ENCODE measurements at places on chromosomes 2 and 18. TPM values are rescaled to one million over a fixed set of nuclear protein-coding genes. Genes with fewer than 3 reads are reported as not detected.

Gene REG3A
- not detected for total RNA-seq

Gene SP140L
- total RNA-seq, result 2.2 TPM

Gene AMER3
- not detected for total RNA-seq

Gene MRPL44
- 40.6 TPM for total RNA-seq

Gene CCNYL1
- 5.0 TPM for total RNA-seq

Gene XRCC5
- 137 TPM for total RNA-seq

Gene ZAP70
- total RNA-seq, result not detected

Gene MDH1B
- 0.36 TPM for total RNA-seq

Gene SCYGR1
- not detected for total RNA-seq

DNA sequence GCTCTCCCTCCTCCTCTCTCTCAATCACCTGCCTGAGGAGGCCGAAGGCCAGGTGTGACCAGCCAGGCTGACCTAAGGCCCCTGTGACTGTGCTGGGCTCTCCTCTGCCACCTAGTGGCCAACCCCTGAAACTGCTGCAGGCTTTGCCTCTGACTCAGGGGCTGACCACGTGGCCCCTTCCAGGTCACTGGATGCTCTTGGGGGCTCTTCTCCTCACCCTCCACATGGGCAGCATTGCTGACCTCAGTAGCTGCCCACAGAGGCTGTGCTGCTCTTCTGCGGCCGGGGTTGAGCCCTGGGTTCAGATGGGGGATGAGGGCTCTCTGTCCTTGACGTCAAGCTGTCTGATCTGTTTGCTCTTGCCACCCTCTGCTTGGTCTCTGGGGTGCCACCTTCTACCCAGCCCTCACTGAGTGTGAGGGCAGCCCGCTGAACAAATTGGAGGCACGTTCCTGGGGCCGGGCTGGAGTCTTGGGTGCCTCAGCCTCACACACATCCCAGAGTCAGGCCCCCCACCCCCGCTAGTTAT, 122.7 kb downstream of the TWIST2 start:
- DNase-seq, result peak; percentile 37
- no peaks in the 10 kb centered on the region for H3K36me3 ChIP-seq
- H3K27me3 ChIP-seq, result peaks cover 4% of the 10 kb centered on the region
- no peaks in the 10 kb centered on the region for H3K4me1 ChIP-seq

GRCh38 chr18:54616220-54616848, 25.3 kb downstream of the DYNAP start:
- no peak overlapping the region for H3K4me3 ChIP-seq
- no peak overlapping the region for H3K27ac ChIP-seq
- no peaks in the 10 kb centered on the region for H3K27me3 ChIP-seq

DNA sequence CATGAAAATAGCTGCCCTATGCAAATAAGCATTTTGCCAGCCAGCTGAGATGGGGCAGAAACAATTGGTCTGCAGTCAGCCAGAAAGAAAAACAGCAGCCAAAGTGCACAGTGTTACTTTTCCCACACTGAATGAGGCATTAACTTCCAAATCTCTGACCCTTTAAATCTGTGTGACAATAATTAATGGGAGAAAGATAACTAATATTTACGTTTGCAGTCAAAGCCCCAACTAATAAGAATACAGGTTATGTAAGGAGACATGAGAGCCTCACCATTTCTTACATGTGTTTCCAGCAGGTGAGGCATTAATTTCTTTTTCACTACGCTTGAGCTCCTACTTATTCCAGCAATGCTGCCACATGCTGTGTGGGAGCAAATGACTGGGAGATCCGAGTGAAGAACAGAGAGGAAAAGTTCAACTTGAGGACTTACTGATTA, 339.0 kb downstream of the SATB2 start:
- no peaks in the 10 kb centered on the region for H3K4me1 ChIP-seq
- no peaks in the 10 kb centered on the region for H3K27me3 ChIP-seq
- DNase-seq, result no peak
- no peak overlapping the region for H3K27ac ChIP-seq
- H3K36me3 ChIP-seq, result no peaks in the 10 kb centered on the region
- no peak overlapping the region for H3K4me3 ChIP-seq

GRCh38 chr2:28802975-28803429, 7.6 kb upstream of the SPDYA start:
- no peaks in the 10 kb centered on the region for H3K27me3 ChIP-seq
- no peak overlapping the region for H3K4me3 ChIP-seq
- peaks cover 5% of the 10 kb centered on the region for H3K4me1 ChIP-seq

- no peaks in the 10 kb centered on the region for H3K36me3 ChIP-seq
- no peak for DNase-seq
- peak overlapping the region; percentile 56 for H3K27ac ChIP-seq
- H3K4me1 ChIP-seq, result peaks cover 47% of the 10 kb centered on the region
- no peak overlapping the region for H3K4me3 ChIP-seq
Measured at GRCh38 chr18:55432307-55433040, 155.5 kb downstream of the TCF4 start.

DNA sequence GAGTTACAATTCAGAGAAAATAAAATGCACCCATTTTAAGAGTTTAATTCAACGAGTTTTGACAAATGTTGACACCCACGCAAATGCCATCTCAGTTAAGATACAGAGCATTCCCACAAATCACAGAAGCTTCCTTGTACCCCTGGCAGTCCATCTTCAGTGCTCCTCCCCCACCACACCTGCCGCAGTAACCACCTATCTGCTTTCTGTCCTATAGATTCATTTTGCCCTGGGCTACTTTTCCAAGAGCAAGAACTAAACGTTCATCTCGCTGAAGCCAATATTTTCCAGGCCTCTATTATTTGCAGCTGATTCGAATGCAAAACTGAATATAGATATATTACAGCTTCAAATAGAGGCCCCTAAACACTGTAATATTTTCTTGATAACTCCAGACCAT, 13.4 kb upstream of the HPCAL1 start:
- no peak overlapping the region for H3K27ac ChIP-seq
- H3K27me3 ChIP-seq, result no peaks in the 10 kb centered on the region
- no peak for DNase-seq
- peaks cover 10% of the 10 kb centered on the region for H3K4me1 ChIP-seq

GRCh38 chr2:110673201-110673600, 4.7 kb downstream of the BUB1 start:
- no peak overlapping the region for H3K4me3 ChIP-seq
- H3K36me3 ChIP-seq, result no peaks in the 10 kb centered on the region
- H3K27ac ChIP-seq, result no peak overlapping the region
- H3K27me3 ChIP-seq, result no peaks in the 10 kb centered on the region

GRCh38 chr2:80007777-80008503, 296.6 kb downstream of the LRRTM1 start:
- no peak overlapping the region for H3K4me3 ChIP-seq
- H3K27me3 ChIP-seq, result no peaks in the 10 kb centered on the region
- no peak overlapping the region for H3K27ac ChIP-seq

GRCh38 chr2:219596954-219597551, 604 bp upstream of the STK11IP start:
- no peaks in the 10 kb centered on the region for H3K27me3 ChIP-seq
- DNase-seq, result no peak
- peak overlapping the region; percentile 95 for H3K27ac ChIP-seq
- H3K4me1 ChIP-seq, result peaks cover 12% of the 10 kb centered on the region

GRCh38 chr2:227853204-227853629, 18.2 kb upstream of the DAW1 start:
- no peaks in the 10 kb centered on the region for H3K27me3 ChIP-seq
- H3K4me3 ChIP-seq, result no peak overlapping the region
- H3K4me1 ChIP-seq, result no peaks in the 10 kb centered on the region
- H3K27ac ChIP-seq, result no peak overlapping the region
- no peak for DNase-seq
- H3K36me3 ChIP-seq, result no peaks in the 10 kb centered on the region

GRCh38 chr2:114488841-114489530, 46.5 kb downstream of the DPP10 start:
- no peak for DNase-seq
- H3K4me3 ChIP-seq, result no peak overlapping the region
- no peaks in the 10 kb centered on the region for H3K27me3 ChIP-seq
- H3K27ac ChIP-seq, result no peak overlapping the region
- no peaks in the 10 kb centered on the region for H3K36me3 ChIP-seq
- no peaks in the 10 kb centered on the region for H3K4me1 ChIP-seq

DNA sequence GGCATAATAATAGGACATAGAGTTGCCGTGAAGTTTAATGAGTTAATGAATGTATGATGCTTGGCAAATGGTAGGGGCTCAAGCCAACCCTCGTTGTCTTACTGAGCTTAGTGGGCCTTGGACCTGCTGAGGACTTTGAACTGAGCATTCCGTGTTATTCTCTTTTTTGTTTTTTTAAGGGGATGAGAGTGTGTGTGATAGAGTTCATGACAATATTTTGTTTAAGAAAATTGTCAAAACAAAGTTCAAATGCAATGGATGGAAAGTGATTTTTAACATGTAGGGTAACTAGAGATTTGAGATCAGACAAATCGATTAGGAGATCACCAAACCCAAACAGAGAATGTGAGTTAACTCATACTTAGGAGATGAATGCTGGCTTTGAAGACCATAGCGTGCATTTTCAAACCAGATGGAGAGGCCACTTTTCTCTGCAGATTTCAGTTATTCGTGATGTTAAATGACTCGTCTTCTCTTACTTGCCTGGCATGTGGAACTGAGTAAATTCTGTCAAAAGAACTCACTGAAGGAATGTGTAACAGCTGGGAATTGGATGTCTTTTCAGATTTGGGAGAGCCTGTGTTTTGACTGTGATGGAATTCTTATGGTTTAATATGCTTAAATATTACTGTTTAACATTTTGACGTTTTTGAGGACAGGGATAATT, 88.7 kb downstream of the NEDD4L start:
- no peaks in the 10 kb centered on the region for H3K27me3 ChIP-seq
- no peaks in the 10 kb centered on the region for H3K36me3 ChIP-seq
- no peak overlapping the region for H3K27ac ChIP-seq
- no peaks in the 10 kb centered on the region for H3K4me1 ChIP-seq
- H3K4me3 ChIP-seq, result no peak overlapping the region
- DNase-seq, result no peak

GRCh38 chr2:210814251-210815025, 258.0 kb downstream of the CPS1 start:
- DNase-seq, result no peak
- H3K4me3 ChIP-seq, result no peak overlapping the region
- H3K4me1 ChIP-seq, result no peaks in the 10 kb centered on the region
- H3K27me3 ChIP-seq, result no peaks in the 10 kb centered on the region
- H3K36me3 ChIP-seq, result no peaks in the 10 kb centered on the region

GRCh38 chr2:62202019-62202722, 6.3 kb downstream of the B3GNT2 start:
- no peak overlapping the region for H3K4me3 ChIP-seq
- H3K4me1 ChIP-seq, result peaks cover 22% of the 10 kb centered on the region
- no peak overlapping the region for H3K27ac ChIP-seq

DNA sequence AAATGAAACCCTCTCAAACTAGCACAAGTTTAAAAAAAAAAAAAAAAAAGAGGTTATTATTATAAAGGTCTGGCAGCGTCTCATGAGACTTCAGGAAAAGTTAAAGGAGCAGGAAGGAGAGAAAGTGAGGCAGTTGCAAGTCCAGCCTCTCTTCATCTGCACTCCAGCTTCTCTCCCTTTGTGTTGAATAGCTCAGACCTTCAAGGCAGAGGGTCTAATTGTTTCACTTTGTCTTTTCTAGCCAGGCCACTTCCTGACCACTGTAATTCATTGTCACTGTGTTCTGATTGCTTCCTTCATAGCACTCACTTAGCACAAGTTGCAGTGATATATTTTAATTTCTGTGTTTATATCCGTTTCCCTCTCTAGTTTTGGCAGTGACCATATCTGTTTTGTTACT, 99.9 kb downstream of the SPATS2L start:
- H3K36me3 ChIP-seq, result no peaks in the 10 kb centered on the region
- peaks cover 36% of the 10 kb centered on the region for H3K4me1 ChIP-seq
- H3K27ac ChIP-seq, result no peak overlapping the region
- no peak overlapping the region for H3K4me3 ChIP-seq
- no peaks in the 10 kb centered on the region for H3K27me3 ChIP-seq
- no peak for DNase-seq

DNA sequence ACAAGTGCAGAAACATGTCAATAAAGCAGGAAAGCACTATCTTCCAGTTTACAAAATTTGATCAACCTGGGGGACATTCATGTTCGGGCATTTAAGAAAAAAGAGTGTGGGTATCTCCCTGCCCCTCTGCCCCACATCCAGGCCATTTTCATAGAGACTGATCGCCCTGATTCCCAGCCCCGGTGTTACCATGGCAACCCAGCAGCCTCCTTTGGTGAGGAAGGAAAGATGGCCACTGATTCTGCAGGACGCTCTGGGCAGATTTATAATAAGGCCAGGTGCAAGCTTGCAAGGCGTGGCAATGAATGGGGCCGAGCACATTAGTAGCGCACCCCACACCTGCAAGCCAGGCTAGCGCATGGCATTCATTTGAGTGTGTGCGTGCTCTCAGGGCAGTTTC, 36.7 kb upstream of the ARL4C start:
- no peaks in the 10 kb centered on the region for H3K27me3 ChIP-seq
- H3K4me3 ChIP-seq, result no peak overlapping the region
- H3K27ac ChIP-seq, result no peak overlapping the region
- no peaks in the 10 kb centered on the region for H3K36me3 ChIP-seq

DNA sequence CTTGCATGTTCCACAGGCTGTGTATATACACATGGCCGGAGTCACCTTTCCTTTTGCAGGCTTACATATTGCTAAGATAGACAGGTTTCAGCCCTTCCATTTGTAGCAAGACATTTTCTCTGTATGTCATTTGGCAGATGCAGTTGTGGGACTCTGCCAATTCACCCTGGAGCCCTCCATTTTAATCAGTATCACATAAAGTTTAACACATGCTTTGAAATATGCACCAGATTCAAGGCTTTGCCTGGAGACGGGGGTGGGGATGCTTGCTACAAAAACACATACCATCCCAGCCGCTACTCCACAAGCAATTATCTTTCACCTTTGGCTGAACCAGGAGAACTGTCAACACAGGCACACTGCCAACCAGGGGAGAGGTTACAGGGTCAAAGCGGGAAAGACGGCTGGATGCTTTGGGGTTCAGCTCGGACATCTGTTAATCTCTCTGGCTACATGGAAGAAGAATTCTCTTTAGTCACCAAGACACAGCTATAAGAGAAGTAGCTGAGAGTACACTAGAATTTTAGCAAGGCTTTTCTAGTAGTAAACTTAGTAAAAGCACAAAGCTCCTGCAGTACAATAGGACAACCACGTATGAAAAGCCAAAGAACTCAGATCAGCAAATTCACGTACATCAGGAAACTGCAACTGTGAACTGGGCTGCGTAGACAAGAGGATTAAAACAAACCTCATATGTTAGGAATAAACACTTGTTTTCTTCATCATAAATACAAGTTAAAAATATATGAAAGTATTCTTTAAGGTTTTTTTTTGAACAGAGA, 130.9 kb downstream of the EXOC6B start:
- no peak overlapping the region for H3K27ac ChIP-seq
- H3K4me1 ChIP-seq, result peaks cover 23% of the 10 kb centered on the region

DNA sequence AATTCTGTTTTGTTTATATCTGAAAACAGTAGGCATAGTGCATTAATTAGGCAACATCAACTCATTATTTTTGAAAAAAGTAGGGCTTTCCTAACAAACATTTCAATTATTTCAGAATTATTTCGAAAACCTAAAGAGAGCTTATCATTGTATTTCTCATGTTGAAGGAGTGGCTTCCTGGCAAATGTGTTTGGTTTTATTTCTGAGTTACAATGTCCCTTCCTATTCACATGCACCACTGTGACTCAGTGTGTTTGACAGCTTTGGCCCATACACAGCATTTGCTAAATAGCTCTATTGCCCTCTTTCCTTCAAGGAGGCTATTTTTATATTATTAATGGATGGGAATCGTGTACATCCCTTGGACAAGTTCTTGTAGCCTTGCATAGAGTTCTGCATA, 205.9 kb downstream of the PTGR3 start:
- no peak for DNase-seq
- H3K27ac ChIP-seq, result no peak overlapping the region
- no peaks in the 10 kb centered on the region for H3K4me1 ChIP-seq
- no peak overlapping the region for H3K4me3 ChIP-seq
- H3K36me3 ChIP-seq, result no peaks in the 10 kb centered on the region

- H3K36me3 ChIP-seq, result no peaks in the 10 kb centered on the region
- no peak for DNase-seq
- no peaks in the 10 kb centered on the region for H3K4me1 ChIP-seq
- no peak overlapping the region for H3K4me3 ChIP-seq
Measured at GRCh38 chr2:156279446-156280150, 52.9 kb downstream of the NR4A2 start.
